ENCODE measurements at places on chromosomes 1 and 21.

DNA sequence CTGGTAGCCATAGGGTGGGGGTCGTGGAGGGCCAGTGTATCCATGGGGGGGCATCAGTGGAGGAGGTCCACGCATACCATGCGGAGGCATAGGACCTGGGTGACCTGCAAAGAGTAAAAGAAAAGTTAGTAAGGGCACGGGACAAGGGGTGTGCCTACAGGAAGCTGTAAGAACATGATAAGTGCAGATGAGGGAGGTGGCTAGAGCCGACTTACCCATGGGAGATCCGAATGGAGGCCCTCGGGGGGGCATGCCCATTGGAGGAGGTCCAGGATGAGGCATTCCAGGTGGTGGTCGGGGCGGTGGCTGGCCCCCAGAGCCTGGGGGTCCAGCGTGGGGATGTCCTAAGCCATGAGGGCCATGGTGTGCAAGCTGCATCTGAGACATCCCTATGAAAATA lies 4.0 kb downstream of the SF3B4 start:
- DNase-seq, result no peak

DNA sequence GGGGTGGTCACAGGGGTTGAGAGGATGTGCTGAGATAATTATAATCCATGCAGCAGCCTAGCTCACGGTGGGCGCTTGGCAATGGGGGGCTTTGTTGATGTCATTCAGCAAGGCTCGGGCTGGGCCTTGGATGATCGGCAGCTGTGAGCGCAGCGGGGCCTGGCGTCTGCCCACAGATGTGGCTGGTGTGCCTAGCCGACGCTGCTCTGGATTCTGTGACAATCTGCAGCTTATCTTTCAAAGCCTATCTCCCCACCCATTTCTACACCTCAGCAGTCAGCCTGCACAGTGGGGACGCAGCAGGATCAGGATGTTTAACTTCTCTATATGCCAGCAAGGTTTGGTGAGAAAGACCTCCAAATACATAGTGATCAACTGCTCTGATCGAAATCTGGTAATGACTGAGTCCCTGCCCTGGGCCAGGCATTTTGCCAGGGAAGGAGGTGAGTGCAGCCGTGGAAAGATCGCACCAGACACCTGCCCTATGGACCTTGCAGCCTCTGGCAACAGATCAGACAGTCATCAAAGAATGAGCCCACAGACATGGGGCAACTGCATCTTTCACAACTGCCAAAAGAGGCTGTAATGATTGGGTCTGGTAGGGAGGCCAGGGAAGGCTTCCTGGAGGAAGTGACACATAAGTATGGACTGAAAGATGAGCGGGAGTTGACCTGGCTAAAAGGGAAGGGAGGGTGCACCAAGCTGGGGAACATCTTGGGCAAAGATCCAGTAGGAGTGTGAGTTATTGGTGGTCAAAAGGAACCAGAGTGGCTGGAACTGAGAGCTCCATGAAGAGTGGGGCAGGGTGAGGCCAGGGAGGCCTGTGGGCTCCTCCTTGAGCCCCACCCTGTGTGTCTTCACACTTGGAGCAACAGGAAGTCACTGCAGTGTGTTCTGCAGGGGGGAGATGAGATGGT lies 35.3 kb downstream of the EPHB2 start:
- no peak for DNase-seq

- no peak for DNase-seq
Observed at GRCh38 chr1:109917768-109918606, 7.3 kb downstream of the CSF1 start.

- peak; percentile 69 for DNase-seq
Observed at GRCh38 chr1:65209005-65209885, 61.2 kb downstream of the AK4 start.

DNA sequence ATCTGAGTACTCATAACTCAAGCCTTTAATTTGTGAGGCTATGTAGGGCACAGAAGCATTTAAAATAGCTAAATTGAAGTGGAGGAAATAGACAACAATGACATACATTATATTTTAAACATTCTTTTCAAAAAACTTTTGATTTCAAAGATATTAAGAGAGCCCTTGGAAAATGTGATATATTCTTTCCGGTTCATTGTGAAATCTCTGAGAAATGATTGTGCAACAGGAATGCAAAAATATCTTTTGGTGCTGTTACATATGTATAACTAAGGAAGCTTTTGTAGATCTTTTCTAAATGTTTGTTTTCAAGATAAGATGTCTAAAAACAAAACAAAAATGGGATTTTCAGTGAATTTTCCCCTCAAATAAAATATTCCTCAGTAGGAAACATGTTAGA lies 185.2 kb downstream of the LEPR start:
- DNase-seq, result no peak

GRCh38 chr1:204648576-204648975 lies 37.0 kb downstream of the LRRN2 start:
- DNase-seq, result no peak

DNA sequence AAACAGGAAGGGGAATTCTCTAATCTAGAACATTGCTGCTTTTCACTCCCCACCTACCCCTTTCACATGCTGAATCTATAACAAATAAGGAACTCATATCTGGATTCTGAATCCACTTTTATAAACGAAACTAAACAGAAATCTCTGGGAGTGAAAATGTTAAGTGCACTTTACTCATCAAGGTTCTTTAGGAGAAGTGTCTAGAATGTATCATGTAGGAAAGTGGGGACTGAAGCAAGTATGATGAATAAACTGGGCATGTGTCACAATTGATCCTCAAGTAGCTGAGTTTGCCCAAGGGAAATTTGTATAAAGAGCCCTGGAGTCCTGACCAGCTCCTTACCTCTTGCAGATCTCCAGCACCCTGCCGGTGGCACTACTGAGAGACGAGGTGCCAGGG lies 19.8 kb downstream of the AVPR1B start:
- no peak for DNase-seq

GRCh38 chr1:231919886-231920285 lies 293.3 kb downstream of the DISC1 start:
- no peak for DNase-seq

- DNase-seq, result no peak
Observed at GRCh38 chr21:44303490-44303981, 3.7 kb downstream of the PFKL start.

DNA sequence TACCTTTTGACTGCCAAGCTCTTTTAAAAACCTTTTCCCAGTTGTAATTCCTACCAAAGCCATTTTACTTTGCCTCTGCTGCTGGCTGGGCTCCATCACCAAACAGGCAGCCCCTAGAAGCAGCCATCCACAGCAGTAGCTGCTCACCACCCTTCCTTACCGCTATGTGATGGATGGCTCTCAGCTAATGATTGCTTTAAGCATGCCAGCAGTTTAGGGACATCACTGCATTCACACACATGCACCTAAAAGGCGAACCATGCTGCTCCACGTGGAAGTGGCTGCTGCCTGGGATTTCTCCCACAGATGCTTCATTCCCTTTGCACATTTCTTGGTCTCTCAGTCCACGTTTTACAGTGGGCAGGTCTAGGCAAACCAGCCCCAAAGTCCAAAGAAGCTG lies 46.3 kb upstream of the PDE9A start:
- DNase-seq, result no peak

GRCh38 chr1:75127916-75128717 lies 6.1 kb upstream of the LHX8 start:
- no peak for DNase-seq

DNA sequence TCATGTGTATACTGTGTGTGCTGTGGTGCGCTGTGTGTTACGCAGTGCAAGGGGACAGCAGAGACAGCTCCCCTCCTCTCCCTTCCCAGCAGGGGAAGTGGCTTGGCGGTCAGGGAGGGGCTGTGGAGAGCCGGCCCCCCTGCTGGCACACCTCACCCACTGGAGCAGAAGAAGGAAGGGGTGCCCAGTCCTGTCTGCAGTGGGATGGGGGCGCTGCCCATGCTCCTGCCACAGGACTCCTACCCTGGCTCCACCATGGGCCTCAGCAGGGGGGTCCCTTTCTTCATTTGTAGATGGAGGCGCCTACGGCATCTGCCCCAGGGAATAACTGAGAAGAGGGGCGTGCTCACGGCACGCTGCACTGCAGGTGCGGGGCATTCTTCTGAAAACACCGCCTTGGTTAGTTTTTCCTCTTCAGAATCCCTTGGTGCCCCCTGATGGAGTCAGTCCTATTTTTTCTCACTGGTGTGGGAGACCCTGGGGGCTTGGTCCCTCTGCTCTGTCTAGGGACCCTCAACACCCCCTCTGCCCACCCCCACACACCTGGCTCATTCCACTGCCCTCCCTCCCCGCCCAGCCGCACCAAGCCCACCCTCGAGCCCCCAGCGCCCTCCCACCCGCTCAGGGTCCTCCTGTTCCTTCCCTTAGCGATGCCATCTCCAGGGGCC lies 13.8 kb upstream of the LDLRAP1 start:
- DNase-seq, result no peak

GRCh38 chr1:212182171-212182570 lies 103.0 kb upstream of the PPP2R5A start:
- no peak for DNase-seq

GRCh38 chr1:25814549-25815087 lies 5.1 kb upstream of the MTFR1L start:
- DNase-seq, result no peak

DNA sequence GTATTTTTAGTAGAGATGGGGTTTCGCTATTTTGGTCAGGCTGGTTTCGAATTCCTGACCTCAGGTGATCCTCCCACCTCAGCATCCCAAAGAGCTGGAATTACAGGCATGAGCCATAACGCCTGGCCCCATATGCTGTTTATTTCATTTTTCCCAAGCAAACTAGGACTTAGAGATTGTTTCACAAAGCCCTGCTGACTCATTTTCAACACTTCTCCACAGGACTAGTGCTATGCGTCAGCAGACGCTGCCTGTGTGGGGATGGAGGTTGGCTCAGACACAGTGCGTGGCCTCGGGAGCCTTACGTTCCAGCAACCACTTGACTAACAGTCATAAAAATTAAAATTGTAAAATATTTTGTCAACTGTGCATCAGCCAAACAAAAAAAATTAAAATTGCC lies 22.7 kb downstream of the PKNOX1 start:
- DNase-seq, result no peak

DNA sequence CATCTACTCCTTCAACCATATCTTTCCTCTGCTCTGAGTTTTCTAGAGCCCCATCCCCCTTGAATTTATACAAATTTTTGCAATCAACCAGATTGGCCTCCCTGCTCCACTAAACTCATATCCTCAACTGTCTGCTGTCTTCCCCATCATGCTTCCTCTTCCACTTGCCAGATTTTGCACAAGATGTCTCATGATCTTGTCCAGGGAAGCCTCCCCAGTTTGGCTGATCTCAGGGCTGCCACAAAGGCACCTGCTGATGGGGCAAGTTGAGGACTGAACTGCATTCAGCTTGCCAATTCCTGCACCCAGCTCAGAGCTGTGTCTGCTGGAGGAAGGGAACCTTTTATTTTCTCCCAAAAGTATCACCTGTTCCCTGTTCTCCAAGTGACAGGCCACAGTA lies 3.9 kb upstream of the KCNJ9 start:
- no peak for DNase-seq

- DNase-seq, result no peak
Observed at GRCh38 chr21:44738621-44739020, 27.2 kb upstream of the TSPEAR start.

GRCh38 chr1:93640656-93641440 lies 40.8 kb downstream of the BCAR3 start:
- no peak for DNase-seq

DNA sequence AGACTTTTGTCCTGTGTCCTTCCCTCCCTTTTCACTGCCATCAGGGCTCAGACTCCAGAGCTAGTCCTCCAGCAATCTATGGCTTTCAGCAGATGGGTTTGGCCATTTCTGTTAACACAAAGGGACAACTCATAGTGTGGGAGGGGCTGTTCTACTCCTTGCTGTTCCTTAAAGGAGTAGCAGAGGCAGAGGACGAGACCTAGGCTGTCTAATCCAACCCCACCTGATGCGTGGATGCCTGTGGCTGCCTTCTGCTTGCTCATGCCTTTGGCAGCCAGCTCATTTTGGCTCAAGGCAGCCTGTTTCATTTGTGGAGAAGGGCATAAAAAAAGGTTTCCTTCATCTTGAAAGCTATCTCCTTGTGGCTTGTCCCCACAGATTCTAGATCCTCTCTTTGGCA lies 27.0 kb downstream of the MFSD2A start:
- DNase-seq, result no peak

DNA sequence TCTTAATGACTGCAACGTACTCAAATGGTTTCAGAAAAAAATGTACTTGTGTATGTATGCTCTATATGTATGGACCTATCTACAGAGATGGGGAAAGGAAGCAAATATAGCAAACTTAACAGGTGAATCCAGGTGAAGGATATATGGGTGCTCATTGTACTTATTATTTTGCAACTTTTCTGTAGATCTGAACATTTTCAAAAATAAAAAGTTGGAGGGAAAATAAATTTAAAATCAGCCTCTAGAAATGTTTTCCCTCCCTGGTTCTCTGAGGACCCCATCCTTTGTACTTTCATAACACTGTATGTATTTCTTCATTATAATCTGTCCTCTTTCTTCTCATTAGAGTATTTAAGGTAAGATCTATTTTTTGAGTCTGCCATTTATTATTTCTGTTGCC lies 17.9 kb downstream of the FMO5 start:
- no peak for DNase-seq

DNA sequence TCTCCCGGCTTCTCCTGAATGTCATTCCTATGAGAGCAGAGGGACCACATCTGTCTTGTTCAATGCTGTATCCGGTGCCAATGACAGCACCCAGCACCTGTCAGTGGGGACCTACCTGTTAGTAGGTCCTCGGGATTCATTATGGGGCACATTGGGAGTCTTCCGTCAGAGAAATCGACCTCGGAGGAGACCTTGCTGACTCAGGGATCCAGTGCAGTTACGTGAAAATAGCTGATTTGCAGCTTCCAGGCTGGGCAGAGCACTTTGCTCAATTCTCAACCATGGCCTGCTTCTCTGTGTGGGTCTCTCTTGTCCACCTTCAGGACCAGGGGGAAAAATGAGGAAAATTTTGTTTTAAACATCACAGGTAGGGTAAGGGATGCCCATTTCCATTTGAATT lies 130.2 kb downstream of the PRDM2 start:
- DNase-seq, result no peak

DNA sequence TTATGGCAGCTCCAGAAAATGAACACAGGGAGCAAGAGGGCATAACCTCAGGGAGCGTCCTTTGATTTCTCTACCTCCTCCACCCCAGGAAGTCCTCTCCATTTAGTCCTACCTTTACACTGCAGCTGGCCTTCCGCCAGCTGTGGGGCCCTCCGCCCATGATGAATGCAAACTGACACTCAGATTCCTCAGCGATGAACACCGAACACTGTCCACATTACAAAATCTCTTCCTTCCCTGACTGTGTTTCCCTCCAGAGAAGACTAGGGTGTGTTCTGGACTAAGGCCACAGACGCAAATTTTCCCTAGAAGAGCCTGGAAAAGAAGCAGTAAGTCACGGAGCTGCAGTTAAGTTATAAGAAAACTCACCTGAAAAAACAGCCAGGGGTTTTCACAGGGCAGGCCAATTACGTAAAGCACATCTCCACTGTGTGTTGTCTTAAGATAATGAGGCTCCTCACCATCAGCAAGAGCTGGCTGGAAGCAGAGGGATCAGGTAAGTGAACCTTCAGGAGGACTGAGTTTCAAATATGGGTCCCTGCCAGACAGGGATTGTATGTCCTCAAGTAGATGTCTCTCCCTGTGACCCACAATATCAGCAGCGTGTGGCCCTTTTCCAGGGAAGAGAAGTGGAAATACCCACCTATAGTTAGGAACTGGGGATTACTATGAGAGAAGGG lies 46.3 kb upstream of the ATP1B1 start:
- no peak for DNase-seq
